ENCODE measurements at places on chromosomes 6 and 20.

DNA sequence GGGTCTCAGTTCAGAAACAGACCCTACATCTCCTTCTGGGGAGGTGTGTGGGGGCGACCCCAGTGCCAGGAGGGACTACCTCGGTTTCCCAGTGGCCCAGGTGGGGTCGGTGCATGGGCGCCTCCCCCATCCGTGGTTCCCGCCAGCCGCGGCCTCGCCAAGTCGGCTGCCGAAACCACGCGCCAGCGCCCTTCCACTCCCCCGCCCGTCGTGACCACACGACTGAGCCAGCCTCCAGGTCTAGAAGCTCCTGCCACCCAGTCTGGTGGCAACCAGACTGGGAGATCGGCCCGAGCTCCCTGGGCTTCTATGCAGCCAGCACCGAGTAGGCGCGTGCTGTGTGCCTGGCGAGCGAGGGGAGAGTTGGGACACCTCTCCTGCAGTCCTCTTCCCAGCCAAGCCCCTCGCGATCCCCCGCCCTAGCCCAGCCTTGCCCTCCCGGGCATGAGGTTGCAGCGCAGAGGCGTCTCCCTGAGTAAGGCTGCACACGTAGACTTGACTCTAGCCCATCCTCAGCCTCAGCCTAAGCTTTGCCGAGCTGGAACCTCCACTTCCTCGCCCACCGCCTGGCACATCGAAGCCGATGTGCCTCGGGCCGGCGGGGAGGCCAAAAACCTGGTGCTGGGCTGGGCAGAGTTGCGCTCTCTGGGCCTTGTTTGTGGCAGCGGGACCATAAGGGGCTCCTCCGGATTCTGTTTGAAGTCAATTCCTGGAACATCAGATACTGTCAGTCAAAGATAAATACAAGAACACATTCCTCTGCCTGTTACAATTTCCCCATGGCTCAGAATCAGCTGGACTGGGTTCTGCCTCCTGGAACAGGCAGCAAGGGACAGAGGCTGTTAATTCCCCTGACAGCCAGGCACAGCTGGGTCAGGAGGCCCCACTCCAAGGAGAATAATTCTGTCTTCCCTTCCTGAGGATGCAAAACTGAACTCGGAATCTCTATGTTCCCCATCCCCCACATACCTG is 1.5 kb upstream of the CPNE5 start:
- no peak for DNase-seq

- DNase-seq, result no peak
These were observed 737.7 kb downstream of the FRK start for GRCh38 chr6:115323001-115323400.

- DNase-seq, result no peak
These were observed 186.2 kb upstream of the TNFAIP3 start for GRCh38 chr6:137680705-137681346.

DNA sequence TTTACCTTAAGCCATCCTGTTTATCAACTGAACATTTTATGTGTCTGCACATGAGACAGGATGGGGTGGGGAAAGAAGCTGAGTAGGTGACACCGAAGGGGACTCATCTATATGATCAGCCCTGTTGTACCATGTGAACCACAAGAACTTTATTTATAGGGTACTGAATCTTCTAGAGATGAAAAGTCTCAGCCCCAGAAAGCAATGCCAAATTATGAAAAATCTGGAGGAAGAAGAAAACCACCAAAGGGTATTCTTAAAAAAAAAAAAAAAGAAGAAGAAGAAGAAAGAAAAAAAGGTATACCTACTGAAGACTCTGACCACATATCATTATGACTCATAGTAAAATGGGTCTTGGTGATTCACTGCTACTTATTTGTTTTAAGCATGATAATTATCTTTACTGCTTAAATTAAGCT is 39.8 kb upstream of the HBS1L start:
- DNase-seq, result no peak

- no peak for DNase-seq
These were observed 18.6 kb upstream of the BCAS4 start for GRCh38 chr20:50776122-50776817.

DNA sequence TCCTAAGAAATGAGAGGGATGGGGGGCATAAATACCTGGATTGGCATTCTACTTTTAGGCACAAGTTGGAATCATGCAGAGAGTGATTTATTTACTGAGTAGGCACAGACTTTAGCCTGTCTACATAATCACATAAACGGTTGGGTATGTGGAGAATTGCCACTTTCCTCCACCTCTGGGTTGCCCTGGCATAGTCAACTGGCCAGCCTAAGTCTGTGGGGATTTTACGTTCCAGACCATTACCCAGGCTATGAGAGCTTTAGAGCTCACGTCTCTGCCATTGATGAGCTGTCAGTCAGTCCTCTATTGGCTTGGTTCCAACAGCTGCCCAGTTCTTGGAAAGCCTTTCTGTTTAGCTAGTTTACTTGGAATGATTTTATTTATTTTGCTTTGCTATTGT is 5.0 kb upstream of the BHLHE23 start:
- DNase-seq, result no peak

DNA sequence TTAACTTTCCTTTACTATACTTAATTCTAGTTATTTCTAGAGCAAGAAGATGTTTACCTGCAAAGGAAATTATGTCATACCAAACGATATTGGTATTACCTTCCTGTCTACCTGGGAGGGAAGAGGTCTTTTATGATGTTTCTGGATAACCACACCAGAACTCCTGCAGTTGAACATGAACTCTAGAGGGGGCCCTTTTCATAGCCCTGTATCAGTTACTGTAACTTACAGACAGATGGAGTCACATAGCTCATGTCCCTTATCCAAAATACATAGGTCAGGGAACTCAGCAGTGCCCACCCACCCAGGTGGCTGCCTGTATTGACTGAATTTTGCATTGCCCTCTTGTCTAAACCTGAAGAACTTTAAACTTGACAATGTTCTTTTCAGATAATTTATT is 35.1 kb upstream of the MYL9 start:
- DNase-seq, result no peak

- DNase-seq, result no peak
These were observed 26.2 kb upstream of the GATA5 start for GRCh38 chr20:62501801-62502495.

DNA sequence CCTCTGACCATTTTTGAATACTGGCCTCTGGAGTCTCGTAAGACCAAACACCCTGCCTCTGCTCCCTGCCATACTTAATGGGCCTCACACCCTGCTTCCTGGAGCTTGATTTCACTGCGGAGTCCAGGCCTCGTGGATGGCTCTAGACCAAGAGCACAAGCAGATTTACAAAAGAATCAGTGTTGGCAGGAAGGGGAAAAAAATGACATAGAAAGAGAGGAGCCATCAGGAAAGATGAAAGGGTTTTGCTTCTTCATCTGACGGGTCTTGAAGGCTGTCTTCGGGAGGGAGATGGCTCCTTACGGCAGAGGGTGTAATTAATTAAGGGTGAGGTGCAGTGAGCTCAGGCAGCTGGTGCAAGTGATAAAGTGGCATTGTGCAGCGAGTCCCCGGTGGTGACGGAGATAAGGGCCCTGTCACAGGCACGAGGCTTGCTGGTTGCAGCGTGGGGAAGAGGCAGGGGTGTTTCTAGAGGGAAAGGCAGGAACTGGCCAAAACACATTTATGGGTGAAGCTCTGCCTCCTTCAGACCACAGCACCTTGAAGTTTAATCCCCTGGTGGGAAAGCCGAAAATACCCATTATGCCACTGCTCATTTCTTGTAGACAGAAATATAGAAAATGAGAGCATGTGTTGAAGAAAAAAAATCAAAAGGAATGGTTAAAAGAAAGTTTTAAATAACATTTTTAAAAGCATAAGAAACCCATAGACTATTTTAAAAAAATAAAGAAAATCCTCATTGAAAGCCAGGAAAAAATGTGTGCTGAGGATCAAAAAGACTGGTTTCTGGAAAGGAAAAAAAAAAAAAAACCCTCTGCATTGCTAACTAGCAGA is 128.6 kb upstream of the LRFN2 start:
- no peak for DNase-seq

GRCh38 chr6:40674170-40674569 is 87.0 kb upstream of the LRFN2 start:
- DNase-seq, result no peak

DNA sequence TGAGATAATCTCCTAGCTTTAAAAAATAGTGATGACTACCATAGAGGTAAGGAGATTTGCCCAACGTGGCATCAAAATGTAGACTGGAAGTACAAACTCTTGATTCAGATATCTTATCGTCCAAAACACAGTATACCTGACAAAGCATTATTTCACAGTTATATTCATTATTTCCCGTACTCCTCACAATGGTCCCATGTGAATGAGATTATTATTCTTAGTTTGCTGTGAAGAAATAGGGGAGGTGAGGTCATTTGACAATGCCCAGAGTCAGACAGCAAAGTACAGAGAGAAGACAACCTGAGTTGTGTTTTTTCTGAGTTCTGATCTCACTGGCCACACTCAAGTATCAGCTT is 1.2 kb upstream of the TFB1M start:
- DNase-seq, result no peak

DNA sequence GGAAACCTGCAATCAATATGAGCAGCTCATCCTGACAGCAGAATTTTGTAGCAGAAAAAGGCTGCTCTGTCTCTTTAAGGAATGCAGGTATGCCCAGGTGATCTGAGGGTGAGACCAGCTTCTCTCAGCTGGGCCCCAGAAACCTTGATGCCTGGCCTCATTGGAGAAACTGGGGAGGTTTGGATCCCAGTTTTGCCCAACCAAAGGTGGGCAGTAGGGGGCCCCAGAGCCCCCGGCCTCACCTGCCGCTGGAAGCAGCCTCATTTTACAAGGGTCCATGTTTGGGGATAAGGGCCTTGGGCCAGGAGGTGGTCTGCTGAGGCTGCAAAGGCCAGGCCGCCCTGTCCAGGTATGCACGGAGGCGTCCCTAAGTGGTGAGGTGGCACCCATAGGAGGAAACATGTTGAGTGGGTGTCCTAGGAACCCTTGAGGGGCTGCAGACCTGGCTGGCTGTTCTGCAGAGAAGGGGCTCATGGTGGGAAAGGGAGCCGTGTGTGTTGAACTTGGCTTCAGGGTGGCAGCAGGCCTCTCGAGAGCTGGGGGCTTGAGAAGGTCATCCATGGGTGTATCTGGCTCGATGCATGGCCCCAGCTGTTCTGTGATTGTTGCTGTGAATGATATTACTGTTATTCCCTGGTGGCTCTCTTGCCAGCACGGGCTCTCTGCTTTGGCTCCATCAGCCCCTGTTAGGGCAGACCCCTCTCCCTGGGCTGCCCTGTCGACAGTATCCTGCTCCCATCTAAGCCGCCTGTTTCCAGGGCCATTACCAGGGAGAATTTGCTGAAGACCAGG is 208.4 kb downstream of the CDH4 start:
- DNase-seq, result no peak

DNA sequence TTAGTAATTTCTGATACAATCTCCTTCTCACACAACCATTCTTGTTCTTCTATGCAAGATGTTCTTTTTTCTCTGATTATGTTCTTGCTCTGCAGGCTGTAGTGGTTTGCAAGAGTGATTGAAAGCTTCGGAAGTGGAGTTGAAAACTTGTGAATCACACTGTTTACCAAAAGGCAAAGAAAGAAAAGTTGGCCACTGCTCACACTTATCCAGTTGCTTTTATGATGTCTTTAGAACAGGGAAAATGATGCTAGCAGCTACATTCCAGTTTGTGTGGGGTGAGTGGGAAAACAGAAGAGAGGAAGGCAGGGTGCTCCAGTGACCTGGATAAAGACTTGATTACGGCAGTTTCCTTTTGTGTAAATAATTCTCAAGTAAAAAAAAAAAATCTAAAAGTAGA is 583.3 kb downstream of the TENT5A start:
- DNase-seq, result no peak

Data from neural crest cell (in vitro differentiated cells).